ENCODE measurements at places on chromosomes 6 and 20.

DNA sequence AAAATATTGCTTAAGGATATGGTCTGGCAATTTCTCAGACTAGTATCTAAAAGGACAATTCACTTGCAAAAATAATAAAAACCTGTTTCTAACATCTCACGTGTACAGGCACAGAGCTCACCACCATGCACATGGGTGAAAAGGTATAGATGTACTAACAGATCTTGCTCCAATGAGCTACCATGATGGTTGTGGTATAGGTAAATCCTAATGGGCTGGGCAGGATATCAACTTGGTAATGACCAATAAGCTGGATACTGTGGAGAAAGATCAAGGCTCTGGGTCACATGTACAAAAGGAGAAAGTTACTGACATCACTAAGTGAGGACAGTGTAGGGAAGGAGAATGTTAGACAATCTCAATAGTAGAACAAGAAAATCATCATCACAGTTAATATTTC lies 111.0 kb upstream of the NUP153 start:
- DNase-seq: no peak

DNA sequence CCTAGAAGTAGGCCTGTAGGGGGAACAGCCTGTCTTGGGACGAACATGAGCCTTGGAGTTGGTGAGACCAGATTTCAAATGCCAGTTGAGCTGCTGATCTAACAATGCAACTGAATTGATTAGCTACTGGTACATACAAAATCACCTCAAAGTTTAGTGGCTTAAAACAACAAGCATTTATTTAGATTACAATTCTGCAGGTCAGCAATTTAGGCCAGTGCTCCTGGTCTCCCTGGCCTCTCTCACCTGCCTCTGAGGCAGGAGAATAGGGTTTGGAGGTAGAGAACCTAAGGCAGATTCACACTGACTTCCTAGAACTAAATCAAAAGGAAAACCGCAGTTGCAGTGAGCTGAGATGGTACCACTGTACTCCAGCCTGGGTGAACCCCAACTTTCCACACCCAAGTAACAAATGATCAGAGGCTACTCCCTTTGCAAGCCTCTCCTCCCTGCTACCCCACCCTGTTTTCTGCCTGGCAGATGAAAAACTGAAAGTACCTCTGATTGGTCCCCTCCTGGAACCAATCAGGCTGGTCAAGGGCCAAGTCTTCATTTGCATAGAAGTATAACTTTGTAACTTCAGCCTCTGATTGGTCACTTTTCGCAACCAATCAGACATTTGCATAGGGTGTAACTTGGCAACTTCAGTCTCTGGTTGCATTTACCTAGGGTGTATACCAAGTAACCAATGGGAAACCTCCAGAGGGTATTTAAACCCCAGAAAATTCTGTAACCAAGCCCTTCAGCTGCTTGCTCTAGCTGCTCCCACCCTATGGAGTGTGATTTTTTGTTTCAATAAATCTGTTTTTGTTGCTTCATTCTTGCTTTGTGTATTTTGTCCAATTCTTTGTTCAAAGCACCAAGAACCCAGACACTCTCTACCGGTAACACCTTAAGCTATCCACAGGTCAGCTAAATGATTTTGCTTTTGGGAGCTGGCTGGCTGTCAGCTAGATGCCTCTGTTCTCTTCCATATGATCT lies 8.1 kb upstream of the UBR2 start:
- DNase-seq: peak; percentile 74

GRCh38 chr6:84278321-84278998 lies 51.0 kb upstream of the CEP162 start:
- DNase-seq: no peak

DNA sequence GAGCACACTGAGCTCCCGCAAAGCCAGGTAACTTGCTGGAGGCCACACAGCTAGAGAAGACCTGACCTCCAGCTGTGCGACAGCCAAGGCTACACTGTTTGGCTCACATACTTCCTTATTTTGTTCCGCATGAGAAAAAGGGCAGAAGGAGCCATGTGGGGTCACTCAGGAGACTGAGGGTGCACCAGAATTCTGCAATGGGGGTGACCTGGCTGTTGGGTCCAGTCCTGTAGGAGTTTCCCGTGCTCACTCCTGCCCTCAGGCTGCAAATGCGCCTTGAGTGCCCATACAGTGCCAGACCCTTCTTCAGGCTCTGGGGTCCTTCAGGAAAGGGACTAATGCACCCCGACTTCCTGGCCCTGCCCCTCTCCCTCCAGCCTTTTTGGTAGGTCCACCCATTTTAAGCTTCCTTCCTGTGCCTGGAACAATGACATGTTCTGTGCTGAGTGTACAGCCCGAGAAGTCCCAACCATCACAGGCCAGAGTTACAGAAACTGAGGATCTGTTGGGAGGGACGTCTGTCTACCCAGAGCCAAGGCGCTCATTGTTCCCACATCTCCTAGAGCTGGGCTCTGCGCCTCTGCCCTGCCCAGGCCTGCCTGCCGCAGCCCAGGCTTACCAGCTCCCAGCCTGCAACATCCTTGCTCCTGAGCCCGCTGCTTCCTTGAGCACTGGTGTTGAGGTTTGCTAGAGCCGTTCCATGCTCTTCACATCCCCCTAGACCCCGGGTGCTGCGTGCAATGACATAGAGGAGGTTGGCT lies 33.5 kb upstream of the CD93 start:
- DNase-seq: no peak

- no peak for DNase-seq
Observed at GRCh38 chr6:100462706-100463629, 1.8 kb downstream of the SIM1 start.

DNA sequence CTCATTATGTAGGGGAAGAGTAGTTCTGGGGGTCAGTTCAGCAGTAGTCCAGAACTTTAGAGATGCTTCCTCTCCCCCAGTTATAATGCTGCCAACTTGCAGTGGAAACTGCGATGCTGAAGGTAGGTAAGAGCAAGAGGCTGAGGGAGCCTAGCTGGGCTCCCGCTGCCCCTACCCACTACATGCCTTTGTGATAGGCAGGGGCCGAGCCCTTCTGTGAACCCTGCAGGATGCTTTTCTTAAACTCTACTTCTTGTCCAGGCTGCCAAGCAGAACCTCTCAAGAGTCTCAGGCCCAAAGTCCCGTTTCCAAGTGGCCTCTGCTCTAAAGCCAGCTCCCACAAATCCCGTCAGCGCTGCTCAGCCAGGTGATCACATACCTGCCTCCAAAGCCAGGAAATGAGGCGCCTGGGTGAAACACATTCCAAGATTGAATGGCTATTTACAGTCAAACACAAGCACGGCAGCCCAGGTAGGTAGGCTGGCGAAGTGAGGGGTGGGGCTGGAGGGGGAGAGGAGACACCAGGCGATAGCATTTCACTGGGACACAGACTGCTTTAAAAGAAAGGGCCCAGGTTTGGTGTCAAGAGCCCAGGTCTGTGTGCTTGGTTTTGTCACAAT lies 150.7 kb downstream of the CD24 start:
- no peak for DNase-seq

DNA sequence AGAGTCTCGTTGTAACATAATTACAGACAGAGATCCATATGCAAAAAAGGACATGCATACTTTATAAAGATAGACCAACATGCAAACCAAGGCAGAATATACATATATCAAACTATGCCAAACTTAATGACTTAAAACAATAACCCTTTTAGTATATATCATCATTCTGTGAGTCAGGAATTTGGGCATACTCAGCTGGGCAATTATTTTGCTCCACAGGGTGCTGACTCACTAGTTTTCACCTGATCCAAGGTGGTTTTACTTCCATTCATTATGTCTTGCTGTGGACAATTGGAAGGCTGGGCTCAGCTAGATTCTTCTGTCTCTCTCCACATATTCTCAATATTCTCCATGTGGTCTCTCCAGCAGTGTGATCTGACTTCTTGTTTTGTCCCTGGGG lies 41.2 kb upstream of the RNF146 start:
- DNase-seq: no peak
